ENCODE measurements at places on chromosomes 7 and 10.

DNA sequence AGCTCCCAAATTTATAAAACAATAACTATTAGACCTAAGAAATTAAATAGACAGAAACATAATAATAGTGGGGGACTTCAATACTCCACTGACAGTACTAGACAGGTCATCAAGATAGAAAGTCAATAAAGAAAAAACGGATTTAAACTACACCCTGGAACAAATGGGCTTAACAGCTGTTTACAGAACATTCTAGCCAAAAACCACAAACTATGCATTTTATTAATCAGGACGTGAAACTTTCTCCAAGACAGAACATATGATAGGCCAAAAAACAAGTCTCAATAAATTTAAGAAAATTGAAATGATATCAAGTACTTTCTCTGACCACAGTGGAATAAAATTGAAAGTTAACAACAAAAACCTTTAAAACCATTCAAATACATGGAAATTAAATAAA lies 46.4 kb downstream of the ZNF680 start:
- DNase-seq, result no peak

GRCh38 chr7:47520406-47520805 lies 61.5 kb downstream of the TNS3 start:
- no peak for DNase-seq

- DNase-seq, result no peak
These were observed 131.1 kb downstream of the PDE1C start for GRCh38 chr7:31939076-31939475.

DNA sequence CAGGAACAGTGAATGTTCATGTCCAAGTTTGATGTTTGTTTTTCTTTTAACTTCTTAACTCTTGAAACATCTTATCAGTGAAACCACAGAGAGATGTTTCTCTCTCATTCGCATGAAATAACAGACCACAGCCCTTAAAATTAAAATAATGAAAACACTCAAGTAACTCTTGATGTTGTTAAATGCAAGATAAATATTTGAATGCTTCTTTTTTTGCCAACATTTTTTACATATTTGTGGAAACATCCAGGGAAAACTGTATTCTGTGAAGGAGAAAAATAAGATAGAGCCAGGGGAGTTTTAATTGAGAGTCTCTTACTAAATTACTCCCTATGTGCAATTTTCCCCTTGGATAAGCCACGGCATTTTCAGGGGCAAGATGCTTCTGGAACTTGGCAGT lies 361.8 kb upstream of the MGMT start:
- DNase-seq, result no peak

- DNase-seq, result no peak
These were observed 104.1 kb upstream of the DPP6 start for GRCh38 chr7:153948060-153948459.

DNA sequence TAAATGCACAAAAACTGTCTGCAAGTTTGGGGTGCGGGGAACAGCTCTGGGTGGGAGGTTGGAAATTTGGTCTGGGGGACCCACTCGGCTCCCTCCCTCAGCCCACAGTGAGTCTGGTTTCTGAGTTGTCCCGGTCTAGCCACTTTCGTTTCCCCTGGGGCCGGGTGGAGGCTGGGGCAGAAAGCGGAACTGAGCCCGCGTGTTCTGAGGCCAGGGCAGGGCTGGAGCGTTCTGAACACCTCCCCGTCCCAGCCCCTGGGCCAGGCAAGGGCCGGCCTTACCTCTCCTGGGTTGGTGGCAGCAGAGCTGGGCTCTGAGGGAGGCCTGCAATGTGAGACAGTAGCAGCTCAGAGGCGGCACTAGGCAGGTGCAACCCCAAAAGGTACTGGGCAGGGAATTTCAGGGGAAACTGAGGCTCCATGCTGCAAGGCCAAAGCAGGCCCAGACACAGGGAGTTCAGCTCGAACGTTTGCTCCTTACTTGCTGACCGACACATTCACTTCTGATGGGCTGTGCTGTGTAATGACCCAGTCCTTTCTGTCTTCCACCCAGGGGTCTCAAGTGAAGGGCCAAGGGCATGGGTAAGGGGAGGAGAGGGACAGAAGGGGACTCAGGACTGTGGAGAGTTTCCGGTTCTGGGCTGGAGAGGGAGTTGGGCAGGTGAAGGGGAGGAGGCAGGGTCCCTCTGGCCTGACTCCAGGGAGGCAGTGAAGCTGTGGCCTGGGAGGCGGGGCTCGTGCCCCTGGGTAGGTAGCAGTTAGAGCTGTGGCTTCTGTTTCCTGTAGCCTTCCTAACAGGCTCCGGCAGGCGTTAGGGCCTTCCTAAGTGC lies 3.0 kb downstream of the IRF5 start:
- DNase-seq, result no peak

DNA sequence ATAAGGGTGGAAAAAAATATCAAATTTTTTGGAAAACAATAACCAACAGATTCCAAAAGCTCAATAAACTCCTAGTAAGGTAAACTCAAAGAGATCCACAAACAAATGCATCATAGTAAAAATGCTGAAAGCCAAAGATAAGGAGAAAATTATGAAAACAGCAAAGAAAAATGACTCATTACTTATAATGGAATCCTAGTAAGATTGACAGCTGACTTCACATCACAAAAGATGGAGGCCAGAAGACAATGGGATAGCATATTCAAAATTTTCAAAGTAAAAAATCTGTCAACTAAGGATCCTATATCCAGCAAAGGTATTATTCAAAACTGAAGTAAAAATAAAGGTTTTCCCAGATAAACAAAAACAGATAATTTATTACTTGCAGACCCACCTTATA lies 183.4 kb upstream of the VIPR2 start:
- no peak for DNase-seq

GRCh38 chr10:3668276-3668965 lies 116.6 kb downstream of the KLF6 start:
- peak; percentile 40 for DNase-seq

GRCh38 chr7:92723205-92723604 lies 113.2 kb downstream of the CDK6 start:
- DNase-seq, result peak; percentile 19

GRCh38 chr10:29140991-29141390 lies 147.9 kb upstream of the LYZL1 start:
- DNase-seq, result no peak

DNA sequence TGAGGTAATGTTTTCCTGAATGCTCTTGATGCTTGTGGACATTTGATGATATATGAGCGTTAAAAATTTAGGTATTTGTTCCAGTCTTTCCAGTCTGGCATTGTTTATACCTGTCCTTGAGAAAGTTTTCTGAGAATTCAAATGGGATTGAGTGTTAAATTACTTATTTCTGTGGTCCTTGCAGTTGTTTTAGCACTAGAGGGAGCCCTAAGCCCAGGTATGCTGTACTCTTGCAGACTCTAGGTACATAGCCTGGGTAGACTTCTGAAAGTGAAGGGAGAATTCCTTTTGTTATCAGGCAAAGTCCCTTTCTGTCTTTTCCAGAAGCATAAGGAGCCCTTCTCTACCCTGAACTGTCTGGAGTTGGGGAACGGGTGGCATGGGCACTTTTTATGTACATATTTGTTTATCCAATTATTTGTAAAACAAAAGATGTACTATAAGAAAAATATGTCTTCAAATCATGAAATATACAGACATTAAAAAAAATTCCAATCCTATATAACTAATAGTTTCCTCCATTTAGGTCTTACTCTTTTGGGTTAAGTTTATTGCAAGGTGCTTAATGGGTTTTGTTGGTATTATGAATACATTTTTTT lies 262.1 kb downstream of the ATRNL1 start:
- peak; percentile 87 for DNase-seq

DNA sequence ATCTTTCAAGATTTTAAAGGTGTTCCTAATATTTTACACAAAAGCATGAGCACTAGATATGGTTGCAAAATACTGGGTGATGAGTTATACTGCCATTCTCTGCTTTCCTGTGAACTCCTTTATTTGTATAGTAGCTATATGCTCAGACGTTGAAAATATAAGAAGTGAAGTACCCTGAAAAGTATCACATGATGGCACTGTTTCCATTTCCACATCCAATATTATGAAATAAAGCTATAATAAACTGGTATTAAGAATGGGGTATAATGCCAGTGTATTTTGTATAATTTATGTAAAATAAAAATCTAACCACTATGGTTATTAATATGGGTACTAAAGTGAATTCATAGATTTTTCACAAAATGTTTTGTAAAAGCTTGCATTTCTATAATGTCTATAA lies 79.6 kb upstream of the FOXP2 start:
- DNase-seq, result peak; percentile 5

DNA sequence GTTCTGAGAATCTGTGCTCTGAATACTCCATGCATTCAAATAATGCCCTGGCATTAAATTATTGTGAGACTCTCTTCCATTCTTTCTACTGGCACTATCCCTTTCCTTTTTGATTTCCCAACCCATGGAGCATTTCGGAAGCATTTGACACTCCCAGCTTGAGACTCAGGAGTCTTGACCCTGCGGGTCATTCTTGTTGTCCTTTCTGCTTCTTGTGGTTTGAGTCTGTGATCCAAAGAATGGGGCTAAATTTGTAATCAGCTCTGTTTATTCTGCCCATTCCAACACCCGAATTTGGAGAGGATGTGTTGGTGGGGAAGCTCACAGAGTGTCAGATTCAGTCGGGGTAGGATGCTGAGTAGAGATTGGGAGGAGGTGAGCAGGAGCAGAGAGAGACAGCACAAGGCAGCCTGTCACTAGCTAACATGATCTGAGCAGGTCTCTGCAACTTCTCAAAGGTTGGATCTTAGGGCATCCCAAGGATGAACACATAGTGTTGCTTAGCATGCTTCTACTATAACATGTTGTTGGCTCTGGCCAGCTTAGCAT lies 80.4 kb upstream of the BMPER start:
- DNase-seq, result no peak

DNA sequence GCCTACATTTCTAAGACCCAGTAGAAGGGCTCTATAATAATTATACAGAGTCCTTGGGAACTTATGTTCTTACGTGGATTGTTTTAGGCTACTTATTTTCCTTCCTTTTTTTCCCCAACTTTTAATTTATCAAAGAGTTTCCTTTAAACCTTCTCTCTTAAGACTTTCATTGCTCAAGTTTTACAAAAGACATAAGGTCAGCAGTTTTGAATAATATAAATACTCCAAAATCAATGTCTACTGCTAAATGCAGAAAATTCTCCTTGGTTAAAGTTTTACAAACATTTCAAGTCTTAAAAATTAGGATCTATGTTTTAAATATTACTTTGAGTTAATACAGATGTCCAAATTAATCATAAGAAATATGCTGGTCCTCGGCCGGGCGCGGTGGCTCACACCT lies 97.0 kb downstream of the LARP4B start:
- DNase-seq, result no peak

All from eye (tissue), 1 donor.